ENCODE measurements at places on chromosomes 1 and 21.

DNA sequence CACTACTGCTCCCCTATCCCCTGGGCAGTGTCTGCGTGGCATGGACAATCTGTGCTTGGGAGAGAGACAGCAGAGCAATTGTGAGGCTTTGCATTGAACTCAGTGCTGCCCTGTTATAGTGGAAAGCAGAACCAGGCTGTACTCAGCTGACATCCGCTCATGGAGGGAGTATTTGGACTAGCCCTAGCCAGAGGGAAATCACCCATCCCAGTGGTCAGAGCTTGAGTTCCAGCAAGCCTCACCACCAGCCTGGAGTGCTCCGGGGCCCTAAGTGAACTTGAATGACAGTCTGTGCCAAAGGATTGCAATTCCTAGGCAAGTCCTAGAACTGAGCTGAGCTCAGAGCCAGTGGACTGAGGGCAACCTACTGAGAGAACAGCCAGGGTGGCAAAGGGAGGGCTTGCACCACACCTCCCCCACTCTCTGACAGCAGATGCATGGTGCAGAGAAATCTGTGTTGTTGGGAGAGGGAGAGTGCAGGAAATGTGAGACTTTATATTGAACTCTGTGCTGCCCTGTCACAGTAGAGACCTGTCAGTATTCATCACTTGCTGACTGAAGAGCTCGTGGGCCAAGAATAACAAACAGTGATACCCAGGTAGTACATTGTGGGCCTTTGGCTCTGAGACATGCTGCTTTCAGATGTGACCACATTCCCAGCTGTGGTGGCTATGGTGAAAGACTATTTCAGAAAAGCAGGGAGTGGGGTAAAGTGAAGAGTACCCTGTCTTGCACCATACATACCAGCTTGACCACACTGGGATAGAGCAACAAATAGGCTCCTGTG, 107.7 kb upstream of the SLC5A9 start:
- DNase-seq = no peak

DNA sequence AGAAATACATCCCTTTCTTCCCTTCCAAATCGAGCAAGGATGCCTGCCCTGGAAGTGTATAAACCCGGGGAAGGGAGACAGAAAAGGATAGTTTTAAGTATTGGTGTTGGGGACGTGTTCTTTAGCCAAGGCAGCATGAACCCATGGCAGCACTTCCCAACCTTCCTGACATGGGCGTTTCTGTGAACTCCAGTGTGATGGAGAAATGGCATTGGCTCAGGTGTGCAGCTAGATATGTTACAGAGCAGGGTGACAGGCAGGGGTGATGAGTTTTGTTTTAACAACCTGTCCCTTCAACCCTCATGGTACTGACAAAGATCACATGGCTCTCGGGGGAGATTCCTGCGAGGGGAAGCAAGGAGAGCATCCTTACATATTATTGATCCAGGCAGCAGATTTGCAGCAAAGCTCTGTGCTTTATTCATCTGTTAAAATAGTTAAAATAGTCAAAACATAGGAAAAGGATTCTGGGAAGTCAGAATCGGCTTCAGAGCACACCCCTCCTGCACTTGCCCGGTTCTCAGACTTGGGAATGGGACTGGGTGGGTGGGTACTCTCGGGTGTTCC, 4.0 kb downstream of the MX1 start:
- DNase-seq = no peak

DNA sequence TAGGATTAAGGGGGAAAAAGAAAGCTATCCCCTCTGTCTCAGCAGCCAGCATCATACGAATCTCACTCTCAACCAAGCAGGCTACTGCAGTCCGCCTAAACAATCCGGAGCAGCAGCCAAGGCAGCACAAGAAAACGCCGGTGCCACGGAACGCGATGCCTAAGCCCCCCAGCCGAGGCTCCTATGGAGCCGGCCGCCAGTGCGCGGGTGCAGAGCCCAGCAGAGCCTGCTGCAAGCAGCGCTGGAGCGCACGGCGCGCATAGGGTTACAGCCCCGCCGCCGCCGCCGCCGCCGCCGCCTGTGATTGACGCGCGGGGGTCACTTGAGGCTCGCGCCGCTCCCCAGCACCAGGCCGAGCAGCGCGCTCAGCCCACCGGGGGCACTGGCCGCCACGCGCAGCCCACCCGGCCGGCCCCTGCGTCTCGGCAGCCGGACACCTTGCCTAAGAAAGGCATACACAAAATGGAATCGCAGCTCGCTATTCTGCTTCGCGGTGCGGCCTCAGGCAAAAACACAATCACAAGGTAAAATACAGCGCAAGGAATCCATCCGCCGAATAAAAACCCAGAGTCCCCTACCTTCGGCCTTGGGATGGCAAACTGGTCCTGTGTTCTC, 780 bp downstream of the HIVEP3 start:
- DNase-seq = no peak

- no peak for DNase-seq
Measured at GRCh38 chr1:218499011-218499691, 154.0 kb downstream of the TGFB2 start.

DNA sequence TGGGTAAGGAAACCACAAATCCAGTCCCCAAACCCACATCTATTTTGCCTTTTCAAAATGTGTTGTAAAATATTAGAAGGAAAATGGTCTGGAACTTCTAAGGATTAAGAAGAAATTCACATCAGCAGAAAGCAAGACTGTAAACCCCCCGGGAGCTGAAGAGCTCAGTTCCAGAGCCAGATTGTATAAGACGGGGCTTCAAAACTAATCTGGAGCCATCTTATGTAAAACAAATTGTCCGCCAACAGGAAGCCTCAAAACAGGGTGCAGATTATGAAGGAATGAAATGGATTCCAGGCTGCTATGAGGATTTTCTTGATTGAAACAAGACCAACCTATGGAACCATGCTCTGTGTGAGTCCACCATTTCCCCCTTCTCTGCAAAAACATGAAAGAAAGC, 25.1 kb upstream of the HUNK start:
- no peak for DNase-seq

- no peak for DNase-seq
Measured at GRCh38 chr1:30085811-30086770, 637.3 kb downstream of the MATN1 start.

GRCh38 chr1:17081439-17081838, 27.6 kb upstream of the SDHB start:
- DNase-seq = no peak

DNA sequence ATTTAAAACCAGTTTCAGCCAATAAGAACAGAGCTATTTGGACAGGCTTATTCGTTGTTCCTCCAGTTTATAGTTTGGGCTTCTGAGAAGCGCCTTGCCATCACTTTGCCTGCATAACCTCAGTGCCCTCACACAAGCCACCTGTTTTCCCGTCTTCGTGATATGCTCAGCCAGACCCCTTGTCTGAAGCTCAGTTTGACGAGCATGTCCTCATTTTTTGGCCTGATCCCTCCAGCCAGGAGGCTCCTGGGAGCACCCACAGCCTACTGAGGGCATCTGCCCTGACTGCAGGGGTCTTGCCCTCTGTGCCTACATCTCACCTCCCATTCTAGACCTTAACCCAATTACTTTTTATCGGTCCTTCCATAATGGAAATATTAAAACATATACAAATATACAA, 95.3 kb downstream of the ADARB1 start:
- DNase-seq = no peak

GRCh38 chr1:18711536-18712251, 81.0 kb downstream of the PAX7 start:
- DNase-seq = no peak

DNA sequence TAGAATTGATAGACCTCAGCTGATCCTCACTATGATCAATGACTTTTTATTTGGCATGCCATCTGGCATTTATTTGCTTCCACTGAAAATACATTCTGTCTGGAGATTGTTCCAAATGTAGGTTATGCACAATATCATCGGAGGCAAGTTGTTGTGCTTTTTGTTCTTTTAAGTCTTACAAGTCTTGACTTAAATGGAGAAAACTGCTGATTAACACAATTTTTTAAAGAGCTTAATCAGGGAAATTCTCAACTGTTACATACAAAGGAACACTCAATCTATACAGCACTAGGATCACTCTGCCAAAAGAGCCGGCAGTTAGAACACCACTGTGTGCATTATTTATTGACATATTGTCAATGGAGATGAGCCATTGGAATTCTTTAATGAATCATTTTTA, 19.2 kb downstream of the CYYR1 start:
- no peak for DNase-seq

GRCh38 chr1:49098866-49099265, 322.2 kb upstream of the BEND5 start:
- DNase-seq = no peak

DNA sequence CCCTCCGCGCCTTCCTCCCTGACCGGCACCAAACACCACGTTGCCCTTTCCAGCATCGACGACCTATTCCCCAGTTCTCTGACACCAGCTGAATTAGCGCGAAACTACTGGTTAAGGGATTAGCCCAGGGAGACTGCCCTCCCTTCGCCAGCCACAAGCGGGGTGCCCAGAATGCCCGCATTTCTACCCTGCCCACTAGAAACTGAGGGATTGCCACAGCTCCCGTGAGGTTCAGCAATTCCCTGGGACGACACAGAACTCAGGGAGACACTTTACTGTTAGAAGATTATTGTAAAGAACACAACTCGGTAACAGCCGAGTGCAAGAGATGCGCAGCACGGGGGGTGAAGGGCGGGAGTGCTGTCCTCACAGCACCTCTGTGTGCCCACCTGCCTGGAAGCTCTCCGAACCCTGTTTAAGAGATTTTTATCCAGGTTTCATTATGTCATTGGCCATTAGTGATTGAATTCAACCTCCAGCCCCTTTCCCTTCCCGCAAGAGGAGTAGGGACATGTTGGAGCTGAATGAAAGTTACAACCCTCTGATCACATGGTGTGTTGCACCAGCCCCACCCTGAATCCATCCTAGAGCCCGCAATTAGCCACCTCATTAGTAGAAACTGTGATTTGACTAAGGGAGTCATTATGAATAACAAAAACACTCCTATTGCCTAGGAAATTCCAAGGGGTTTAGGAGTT, 15.8 kb upstream of the RIPPLY3 start:
- no peak for DNase-seq

- DNase-seq = no peak
Measured at GRCh38 chr21:22020221-22020620, 1022.0 kb downstream of the NCAM2 start.

DNA sequence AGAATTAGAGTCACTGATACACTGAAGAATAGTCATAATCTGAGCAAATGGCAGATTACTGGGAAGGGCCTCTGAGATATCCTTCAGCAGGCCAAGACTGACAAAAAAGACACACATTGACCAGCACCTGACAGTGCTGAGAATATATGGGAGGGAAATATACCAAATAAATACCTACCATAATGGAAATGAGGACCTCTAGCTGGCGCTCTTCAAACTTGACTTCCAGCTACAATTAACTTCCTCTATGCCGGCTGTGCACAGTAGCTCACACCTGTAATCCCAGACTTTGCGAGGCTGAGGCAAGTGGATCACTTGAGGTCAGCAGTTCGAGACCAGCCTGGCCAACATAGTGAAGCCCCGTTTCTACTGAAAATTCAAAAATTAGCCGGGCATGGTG, 69.5 kb downstream of the NPHS2 start:
- DNase-seq = no peak

DNA sequence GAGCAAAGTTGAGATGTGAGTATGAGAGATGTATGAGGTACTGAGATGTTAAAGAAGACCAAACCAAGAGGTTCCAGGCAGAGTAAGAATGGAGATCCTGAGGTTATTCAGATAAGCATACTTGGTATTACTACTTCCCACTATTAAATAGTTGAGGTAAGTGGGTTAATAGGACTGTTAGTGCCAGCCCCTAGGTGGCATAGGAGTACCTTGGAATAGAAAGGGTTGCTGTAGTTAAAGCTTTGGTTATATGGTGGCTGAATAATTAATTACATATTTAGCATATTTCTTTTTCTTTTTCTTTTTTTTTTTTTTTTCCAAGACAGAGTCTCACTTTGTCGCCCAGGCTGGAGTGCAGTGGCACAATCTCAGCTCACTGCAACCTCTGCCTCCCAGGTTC, 397.9 kb upstream of the TMPRSS15 start:
- no peak for DNase-seq

DNA sequence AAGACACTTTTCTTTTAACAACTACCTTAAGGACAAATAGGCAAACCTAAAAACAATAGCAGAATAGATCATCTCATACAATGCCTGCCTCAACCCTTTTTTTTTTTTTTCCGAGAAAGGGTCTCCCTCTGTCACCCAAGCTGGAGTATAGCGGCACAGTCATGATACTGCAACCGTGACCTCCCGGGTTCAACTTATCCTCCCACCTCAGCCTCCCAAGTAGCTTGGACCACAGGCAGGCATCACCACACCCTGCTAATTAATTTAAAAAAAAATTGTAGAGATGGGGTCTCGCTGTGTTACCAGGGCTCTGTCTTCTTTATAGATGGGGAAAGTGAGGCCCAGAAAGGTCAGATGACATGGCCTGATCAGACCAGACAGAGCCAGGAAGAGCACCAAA, 7.9 kb downstream of the SH3BGRL3 start:
- no peak for DNase-seq

DNA sequence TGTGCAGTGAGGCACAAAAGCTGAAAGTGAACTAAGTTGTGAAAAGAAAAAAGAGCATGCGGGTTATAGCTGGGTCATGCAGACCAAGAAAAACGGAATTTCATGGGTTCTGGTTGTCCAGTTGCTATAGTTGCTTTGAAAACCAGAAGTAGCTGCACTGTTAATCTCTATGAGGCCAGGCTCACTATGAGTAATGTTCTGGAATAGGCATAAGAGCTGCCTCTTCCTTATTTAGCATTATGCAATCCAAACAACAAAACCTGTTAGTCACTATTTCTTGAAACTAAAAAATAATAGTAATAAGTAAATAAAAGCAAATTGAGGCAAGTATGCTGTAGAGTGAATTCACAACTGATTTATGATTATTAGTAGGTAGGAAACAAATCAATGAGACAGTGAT, 1383.7 kb downstream of the MRPL39 start:
- DNase-seq = no peak

DNA sequence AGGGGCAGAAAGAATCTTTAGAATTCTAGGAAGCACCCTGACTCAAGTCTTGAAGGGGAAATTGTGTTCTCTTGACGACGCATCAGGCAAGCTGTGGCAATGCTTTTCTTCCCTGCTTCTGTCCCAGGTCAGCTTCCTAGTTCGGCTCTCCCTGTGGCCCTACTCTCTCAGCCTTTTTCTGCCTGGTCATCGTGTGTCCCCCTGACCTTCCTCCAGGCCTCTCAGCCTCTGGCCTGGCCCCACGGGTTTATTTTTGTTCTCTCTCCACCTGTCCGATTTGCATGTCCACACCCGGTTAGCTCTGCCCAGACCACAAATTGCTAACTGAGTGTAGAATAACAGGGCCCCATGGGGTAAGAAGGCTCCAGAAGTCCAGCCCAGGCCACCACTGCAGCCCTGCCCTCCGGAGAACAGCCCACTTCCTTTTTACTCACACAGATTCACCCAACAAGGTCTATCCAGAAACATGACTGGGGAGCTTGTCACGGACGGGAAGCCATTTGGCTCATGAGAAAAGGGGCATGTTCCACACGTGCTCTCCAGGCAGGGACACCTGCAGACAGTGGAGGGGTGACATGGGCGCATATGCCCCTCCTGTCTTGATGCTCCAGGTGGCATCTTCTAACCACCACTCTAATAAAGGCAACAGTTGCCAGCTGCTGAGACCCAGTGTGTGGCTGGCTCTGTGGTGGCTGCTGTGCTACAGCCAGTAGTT, 9.8 kb downstream of the KCNN3 start:
- no peak for DNase-seq

Measured in activated CD8-positive, alpha-beta memory T cell treated with anti-CD3 and anti-CD28 coated beads for 1 hour (primary cell).